Upper lobe of left lung (tissue), 6 donors: ENCODE measurements at places on chromosomes 3 and 15. TPM values are rescaled to one million over a fixed set of nuclear protein-coding genes. Genes with fewer than 3 reads are reported as not detected.

DNA sequence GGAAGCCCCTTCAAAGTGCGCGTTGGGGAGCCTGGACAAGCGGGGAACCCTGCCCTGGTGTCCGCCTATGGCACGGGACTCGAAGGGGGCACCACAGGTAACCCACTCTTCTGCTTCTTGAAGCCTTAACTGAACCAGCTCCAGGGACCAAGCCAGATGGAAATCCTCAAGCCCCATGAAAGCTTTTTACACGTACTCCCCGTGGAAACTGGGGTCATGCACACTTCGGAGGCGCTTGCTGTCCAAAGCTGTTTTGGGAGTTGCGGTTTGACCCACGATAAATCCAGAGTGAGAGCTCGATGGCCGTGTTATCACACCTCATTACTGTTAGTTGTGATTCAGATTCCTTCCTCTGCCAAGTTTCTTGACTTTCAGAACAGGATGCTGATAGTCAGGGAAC is 47.5 kb downstream of the DNASE1L3 start:
- no peaks in the 10 kb centered on the region for H3K36me3 ChIP-seq
- no peaks in the 10 kb centered on the region for H3K27me3 ChIP-seq
- H3K4me3 ChIP-seq: no peak overlapping the region
- no peak for DNase-seq

The TMC3 gene
- not detected for total RNA-seq

DNA sequence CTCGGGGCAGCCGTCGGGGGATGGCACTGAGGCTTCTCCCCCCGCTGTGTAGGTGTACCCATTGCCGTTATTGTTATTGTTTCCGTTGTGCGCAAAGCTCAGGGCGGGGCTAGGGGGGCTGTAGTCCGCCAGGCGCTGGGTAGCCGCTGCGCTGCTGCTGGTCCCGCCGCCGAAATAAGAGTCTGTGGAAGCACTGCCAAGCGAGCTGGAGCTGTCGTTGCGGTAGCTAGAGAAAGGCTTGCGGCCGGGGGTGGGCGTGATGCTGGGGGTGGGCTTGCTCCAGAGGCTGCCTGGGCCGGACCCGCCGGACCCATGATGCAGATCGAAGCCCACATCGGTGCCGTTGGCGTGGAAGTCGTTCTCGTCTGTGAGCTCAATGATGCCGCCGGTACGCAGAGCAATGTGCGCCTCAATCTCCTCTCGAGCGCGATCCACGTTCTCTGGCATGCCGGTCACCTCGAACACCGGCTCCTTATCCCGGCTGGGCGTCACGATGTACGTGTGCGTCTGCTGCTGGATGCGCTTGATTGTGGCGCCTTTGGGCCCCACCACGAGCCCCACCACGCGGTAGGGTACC is 1.9 kb downstream of the MEX3B start:
- no peak overlapping the region for H3K27ac ChIP-seq
- H3K4me1 ChIP-seq: peaks cover 34% of the 10 kb centered on the region
- DNase-seq: peak; percentile 72
- H3K4me3 ChIP-seq: peak overlapping the region; percentile 87

DNA sequence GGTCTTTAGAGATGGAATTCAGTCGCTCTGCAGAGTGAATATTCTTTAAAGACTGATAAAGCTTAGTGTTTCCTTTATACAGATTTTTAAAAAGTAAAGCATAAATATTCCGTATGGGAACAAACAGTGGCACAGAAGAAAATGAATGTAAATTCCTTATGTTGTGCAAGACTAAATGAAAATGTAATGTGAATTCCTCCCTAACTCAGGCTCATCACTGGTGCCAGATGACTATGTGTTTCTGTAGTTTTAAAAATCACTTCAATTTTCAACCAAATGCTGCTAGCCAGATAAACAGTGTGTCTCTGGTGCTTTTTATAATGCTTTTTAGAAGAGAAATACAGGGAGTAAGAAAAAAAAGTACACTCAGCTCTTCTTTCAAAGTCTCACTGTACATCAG is 154.8 kb upstream of the SNTN start:
- H3K27ac ChIP-seq: no peak overlapping the region
- no peaks in the 10 kb centered on the region for H3K27me3 ChIP-seq
- no peaks in the 10 kb centered on the region for H3K4me1 ChIP-seq

The HTR3E gene
- total RNA-seq: not detected

DNA sequence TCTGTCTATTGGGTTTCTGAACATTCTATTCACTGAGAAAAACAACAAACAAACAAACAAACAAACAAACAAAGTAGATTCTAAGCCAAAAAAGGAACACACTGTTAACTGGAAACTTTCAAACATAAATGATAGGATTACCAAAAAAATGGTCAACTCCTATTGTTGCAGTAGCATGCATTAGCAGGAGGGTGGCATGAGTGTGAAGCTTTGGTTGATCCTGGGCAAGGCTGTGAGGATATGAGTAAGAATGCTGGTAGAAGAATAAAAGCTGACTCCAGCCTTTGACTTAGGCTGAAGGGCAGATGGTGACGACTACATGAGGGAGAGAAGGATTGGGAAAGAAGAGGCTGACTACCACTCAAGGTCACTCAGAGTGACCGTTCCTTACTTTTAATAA is 810.3 kb downstream of the VGLL3 start:
- no peak overlapping the region for H3K4me3 ChIP-seq
- no peaks in the 10 kb centered on the region for H3K36me3 ChIP-seq
- no peak overlapping the region for H3K27ac ChIP-seq
- DNase-seq: no peak
- no peaks in the 10 kb centered on the region for H3K4me1 ChIP-seq
- H3K27me3 ChIP-seq: no peaks in the 10 kb centered on the region

DNA sequence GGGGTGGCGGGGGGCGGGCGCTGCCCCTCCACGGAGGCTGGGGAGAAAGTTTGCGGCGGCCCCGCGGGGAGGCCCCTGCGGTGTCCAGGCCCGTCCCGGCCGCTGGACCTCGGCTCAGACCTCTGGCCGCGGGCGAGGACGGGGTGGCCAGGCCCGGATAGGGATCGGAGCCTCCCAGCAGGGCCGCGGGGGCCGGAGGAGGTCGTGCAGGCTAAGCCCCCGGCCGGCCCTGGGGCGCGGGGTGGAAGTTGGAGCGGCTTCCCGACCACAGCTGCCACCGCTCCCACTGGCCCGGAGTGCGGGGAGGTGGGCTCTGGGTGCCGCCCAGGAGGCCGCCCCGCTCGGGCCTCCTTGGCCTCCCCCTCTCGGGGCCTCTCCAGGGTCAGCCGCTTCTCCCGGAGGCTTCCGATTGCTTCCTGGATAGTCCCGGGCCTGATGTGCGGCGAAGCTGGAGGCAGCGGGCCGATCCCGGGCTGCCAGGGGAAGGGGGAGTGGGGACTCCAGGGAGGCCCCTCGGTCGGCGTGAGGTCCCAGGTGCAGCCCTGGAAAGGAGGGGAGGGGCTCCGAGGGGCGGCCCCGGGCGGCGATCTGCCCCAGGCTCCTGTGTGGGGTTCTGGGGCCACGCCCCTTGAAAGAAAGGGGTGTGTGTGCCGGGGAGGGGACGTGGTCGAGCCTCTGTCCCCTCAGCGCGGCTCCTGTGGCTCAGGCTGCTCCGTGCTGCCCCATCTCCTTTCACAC is 907 bp downstream of the PLXNA1 start:
- H3K4me3 ChIP-seq: peak overlapping the region; percentile 67
- no peak for DNase-seq
- H3K27me3 ChIP-seq: no peaks in the 10 kb centered on the region
- H3K4me1 ChIP-seq: peaks cover 33% of the 10 kb centered on the region

The ZKSCAN7 gene
- total RNA-seq: 13.6 TPM
